Aorta (tissue), 5 donors: ENCODE measurements at places on chromosomes 2 and 18. TPM values are rescaled to one million over a fixed set of nuclear protein-coding genes. Genes with fewer than 3 reads are reported as not detected.

The CCDC74B gene
- 5.6 TPM for polyA plus RNA-seq

The HOXD13 gene
- not detected for polyA plus RNA-seq

The ITPRIPL1 gene
- not detected for polyA plus RNA-seq

The IL37 gene
- not detected for polyA plus RNA-seq

The SERPINB12 gene
- not detected for polyA plus RNA-seq

The CCDC142 gene
- 3.4 TPM for polyA plus RNA-seq

The RSAD2 gene
- polyA plus RNA-seq = 1.7 TPM

The RAMP1 gene
- 423 TPM for polyA plus RNA-seq

The NOL4 gene
- 0.03 TPM for polyA plus RNA-seq

The PAIP2B gene
- 4.1 TPM for polyA plus RNA-seq

The MSH6 gene
- polyA plus RNA-seq = 10.5 TPM

The LIPT1 gene
- polyA plus RNA-seq = 9.2 TPM

The DIPK1C gene
- polyA plus RNA-seq = 0.36 TPM

The C2orf66 gene
- polyA plus RNA-seq = not detected

The IL36B gene
- polyA plus RNA-seq = not detected

The ATRAID gene
- polyA plus RNA-seq = 176 TPM
